Karpas-422 (cell line): ENCODE measurements at places on chromosomes 13 and 19. TPM values are rescaled to one million over a fixed set of nuclear protein-coding genes. Genes with fewer than 3 reads are reported as not detected.

GRCh38 chr19:13022859-13023636 is 27.8 kb downstream of the NFIX start:
- H3K4me3 ChIP-seq: no peak overlapping the region
- H3K27me3 ChIP-seq: no peaks in the 10 kb centered on the region
- H3K4me1 ChIP-seq: no peaks in the 10 kb centered on the region
- no peak overlapping the region for H3K27ac ChIP-seq
- DNase-seq: no peak

- no peak overlapping the region for H3K27ac ChIP-seq
- H3K4me3 ChIP-seq: no peak overlapping the region
- H3K36me3 ChIP-seq: no peaks in the 10 kb centered on the region
- H3K4me1 ChIP-seq: peaks cover 18% of the 10 kb centered on the region
- no peak for DNase-seq
Measured at GRCh38 chr13:40181203-40181845, 485.1 kb downstream of the FOXO1 start.

GRCh38 chr13:94479616-94480015 is at the start of gene DCT:
Gene DCT, minus strand, starts transcription at chr13:94479682. Its CDS starts 427 bp downstream, at chr13:94479255.
- H3K27ac ChIP-seq: no peak within 1 kb of the TSS
- no peak within 1 kb of the TSS for H3K4me3 ChIP-seq
- H3K4me1 ChIP-seq: no peaks in the 10 kb centered on the region
- H3K36me3 ChIP-seq: no peaks in the 10 kb centered on the region
- no peaks in the 10 kb centered on the region for H3K27me3 ChIP-seq

GRCh38 chr13:37947419-37948140 is 78.0 kb upstream of the TRPC4 start:
- H3K4me3 ChIP-seq: no peak overlapping the region
- no peaks in the 10 kb centered on the region for H3K27me3 ChIP-seq
- no peak for DNase-seq

TMEM150B gene
- 0.61 TPM in 1 of 2 replicates, not detected in the other for total RNA-seq
